ENCODE measurements at places on chromosomes 2 and 18. TPM values are rescaled to one million over a fixed set of nuclear protein-coding genes. Genes with fewer than 3 reads are reported as not detected.

GRCh38 chr2:65386344-65386743, 46.1 kb downstream of the SPRED2 start:
- DNase-seq: no peak

ATP6V1B1 gene
- 0.43 TPM for total RNA-seq

METTL4 gene
- total RNA-seq: 7.9 TPM

CEBPZ gene
- 30.1 TPM for total RNA-seq

GRCh38 chr2:179020156-179020750, 29.7 kb downstream of the CCDC141 start:
- no peak for DNase-seq

DNA sequence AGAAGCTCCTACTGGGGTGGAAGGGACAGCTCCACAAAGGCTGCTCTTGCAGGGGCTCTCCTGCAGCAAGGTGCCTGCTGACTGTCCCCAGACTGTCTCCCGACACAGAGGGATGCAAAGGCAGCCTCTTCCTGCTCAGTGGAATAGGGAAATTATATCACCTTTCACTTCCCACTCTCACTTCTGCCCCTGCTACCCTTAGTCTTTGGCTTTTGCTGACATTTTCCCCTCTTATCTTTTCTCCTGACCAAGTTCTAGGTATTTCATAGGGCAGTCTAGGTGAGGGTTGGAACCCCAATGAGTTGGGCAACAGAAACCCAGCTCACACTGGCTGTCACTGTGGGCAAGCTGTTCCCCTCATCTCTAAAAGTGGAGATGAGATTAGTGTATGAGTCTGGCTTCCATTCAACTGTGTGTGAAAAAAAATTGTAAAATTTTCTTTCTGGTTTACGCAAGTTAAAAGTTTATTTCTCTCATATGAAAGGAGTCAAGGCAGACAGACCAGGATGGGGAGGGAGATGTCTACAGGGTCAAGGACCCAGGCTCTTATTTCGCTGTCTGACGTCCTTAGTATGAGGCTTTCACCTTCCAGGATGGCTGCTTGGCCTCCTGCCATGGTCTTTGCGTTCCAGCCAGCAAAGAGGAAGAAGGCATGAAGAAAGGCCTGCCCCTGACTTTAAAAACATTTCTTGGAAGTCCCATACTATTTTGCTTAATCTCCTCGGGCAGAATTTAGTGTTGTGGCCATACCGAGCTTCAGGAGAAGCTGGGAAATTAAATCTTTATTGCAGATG, 7.5 kb upstream of the MOCOS start:
- DNase-seq: peak; percentile 86

MOCOS gene
- 0.40 TPM for total RNA-seq

- no peak for DNase-seq
Observed at GRCh38 chr2:158507141-158507540, 50.4 kb downstream of the PKP4 start.

VIT gene
- 19.4 TPM for total RNA-seq

RGPD4 gene
- 0.11 TPM for total RNA-seq

- no peak for DNase-seq
Observed at GRCh38 chr2:144426981-144427479, 92.9 kb downstream of the ZEB2 start.

TMSB10 gene
- total RNA-seq: 417 TPM

DNA sequence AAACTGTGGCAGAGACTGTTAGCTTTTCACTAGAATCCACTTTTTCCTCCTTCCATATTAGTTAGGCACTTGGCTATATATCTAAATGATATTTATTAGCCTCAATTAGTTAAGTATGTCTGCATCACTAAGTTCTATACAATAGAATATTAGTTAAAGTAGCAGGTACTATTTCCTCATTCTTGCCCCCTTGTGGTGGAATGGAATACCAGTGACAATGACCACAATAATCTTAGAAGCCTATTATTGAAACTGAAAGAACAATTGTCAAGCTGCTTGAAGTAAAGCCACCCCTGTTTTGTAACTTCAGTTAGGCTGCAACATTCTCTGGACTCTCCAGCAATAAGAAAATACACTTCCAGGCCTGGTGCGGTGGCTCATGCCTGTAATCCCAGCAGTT, 476.3 kb upstream of the VWC2L start:
- DNase-seq: no peak

GRCh38 chr2:38266382-38267061, 110.6 kb downstream of the ATL2 start:
- DNase-seq: no peak

DNA sequence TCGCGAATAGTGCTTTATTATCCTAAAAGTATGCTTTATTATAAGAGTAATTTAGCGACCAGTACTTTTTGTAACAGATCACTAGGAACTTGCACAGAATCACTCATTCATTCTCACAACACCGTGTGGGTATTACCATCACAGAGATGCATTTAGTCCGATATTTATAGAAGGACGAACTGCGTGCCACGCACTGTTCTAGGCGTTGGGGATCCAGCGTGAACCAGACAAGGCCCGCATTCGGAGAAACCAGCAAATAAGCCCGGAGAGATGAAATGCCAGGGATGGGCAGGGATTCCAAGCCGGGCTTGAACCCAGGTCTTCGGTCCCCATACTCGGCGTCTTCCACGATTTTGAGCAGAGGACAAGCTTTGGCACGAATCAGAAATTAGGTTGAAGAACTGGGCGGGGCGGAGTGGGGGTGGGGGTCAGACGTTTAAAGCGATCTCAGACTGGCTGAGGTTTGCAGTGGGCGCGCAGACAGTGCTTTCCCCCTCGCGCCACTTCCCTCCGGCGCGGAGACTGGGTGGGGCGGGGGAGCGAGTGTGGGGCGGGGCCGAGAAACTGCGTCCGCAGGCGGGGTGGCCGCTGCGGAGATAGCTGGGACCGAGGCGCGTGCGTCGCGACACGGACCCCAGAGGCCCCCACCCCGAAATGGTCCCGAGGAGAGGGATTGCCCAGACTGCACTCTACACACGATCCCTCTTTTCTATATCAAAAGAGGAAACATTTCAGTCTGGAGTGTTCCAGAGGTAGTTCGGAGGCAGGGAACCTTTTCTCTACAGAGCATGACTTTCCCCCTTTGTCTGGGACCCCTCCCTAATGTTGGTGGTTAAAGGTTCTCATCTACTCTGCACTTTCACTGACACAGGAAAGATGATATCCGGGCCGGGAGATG, 1.1 kb upstream of the CXCR4 start:
- peak; percentile 76 for DNase-seq
